Bone marrow (tissue), 2 donors: ENCODE measurements at places on chromosomes 7 and 10.

DNA sequence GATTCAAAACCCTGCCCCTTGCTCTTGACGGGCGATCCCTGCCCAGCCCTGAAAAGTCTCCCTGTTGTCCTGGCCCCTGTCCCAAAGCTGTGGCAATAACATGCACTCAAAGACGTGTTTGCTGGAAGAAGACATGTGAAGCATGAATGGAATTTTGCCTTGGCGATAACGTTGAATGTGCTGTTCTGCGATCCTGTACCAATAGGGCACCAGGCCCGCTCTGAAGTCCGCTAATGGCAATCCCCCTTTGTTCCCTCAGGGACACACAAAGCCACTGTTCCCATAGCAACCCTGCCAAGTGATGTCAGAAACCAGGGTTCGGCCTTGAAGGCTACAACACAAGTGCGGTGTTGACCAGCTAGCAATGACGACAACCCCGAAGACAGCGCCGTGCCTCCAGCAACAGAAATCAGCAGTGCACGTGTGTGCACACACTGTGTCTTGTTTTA is 284.6 kb downstream of the KLF6 start:
- no peak for DNase-seq

GRCh38 chr10:132457328-132458070 is 60.5 kb downstream of the PWWP2B start:
- no peak for DNase-seq

DNA sequence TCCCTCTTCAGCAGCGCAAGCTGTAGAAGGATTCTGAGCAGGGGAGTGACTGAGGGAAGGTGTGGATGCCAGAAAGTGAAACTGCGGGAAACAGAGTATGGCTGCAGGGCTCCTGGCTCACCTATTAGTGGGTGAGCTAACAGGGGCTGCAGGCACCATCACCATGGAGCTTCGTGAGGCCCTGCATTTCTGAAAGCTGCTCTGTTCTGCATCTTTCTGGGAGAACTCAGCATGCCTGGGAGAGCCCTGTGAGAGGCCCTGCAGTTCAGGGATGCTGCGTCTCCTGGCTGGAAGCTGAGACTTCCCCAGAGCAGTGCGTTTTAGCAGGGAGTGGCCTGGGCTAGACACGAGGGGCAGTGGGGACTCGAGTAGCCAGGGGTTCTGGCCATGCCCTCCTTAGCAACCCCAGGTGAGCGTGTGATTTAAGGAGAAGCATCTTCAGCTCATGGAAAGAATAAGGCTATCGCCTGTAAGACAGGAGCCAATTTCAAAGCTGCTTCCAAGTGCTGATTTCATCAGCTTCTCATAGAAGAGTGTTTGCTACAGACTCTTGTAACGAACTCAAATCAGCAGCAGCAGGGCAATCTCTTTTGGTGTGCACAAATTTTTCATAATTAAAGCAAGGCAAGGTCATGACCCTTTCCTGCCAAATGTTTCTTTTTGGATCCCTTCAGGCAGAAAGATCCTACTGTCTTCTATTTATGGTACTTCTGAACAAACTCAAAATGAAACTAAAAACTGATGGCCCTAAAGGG is 293.6 kb upstream of the ZNF32 start:
- no peak for DNase-seq

DNA sequence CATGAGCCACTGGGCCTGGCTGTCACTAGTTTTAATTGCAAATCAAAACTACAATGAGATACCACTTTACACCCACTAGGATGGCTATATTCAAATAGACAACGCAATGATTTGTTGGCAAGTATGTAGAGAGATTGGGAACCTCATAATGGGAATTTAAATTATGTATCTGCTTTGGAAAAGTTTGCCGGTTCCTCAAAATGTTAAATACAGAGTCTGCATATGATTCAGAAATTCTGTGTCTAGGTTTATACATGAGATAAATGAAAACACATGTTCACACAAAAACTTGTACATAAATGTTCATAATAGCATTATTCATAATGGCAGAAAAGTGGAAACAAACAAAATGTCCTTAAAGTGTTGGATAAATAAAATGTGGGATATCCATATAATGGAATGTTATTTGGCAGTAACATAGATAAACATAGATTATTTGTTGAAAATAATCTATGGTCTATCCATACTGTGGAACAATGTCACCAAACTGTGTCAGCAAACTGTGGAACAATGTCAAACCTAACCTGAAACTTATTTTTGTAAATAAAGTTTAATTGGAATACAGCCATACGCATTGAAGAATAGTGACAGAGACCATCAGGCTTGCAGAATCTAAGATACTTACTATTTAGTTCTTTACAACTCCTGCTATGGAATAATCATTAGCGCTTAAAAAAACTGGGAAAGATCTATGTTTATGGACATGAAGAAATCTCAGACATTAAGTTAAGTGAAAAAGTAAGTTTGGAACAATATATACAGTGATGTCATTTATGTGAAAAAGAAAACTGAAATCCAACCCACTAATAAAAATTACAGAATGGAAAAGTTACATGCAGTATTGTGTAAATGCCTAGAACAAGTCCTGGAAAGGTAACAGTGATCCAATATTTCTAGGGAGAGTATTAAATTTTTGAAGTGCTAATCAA is 70.9 kb downstream of the CCDC7 start:
- no peak for DNase-seq

- DNase-seq: no peak
These were observed 16.3 kb downstream of the MACROH2A2 start for GRCh38 chr10:70068925-70069324.

DNA sequence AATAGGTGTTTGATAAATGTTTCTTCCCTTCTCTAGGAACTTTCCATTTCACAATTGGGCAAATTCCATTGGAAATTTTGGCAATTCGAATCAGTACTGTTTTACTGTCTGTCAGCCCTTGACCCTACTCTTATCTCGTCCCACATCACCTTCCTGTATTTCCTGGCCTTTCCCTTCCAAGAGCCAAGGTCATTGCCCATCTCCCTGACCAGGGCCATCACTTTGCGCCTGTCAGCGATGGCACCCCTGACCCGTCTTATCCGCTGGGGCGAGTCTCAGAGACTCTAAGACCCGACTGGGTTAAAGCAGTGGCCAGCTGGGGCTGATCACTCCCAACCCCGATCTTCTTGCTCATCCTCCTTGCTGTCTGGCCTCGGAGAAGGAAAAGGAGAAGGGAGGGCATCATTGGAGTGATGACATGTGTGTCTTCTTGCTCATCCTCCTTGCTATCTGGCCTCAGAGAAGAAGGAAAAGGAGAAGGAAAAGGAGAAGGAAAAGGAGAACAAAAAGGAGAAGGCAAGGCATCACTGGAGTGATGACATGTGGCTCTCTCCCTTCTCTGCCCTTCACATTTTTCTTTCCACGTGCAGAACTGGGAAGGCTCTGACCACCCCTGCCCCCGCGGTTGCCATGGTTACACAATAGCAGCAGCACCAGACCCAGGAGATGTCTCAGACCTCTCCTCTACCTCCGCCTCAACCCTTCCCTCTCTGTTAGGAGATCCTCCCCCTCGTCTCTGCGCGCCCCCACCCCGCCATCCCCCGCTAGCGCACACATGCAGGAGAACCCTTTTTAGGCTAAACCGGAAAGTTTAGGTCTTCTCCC is 2.0 kb downstream of the SEMA3D start:
- no peak for DNase-seq

DNA sequence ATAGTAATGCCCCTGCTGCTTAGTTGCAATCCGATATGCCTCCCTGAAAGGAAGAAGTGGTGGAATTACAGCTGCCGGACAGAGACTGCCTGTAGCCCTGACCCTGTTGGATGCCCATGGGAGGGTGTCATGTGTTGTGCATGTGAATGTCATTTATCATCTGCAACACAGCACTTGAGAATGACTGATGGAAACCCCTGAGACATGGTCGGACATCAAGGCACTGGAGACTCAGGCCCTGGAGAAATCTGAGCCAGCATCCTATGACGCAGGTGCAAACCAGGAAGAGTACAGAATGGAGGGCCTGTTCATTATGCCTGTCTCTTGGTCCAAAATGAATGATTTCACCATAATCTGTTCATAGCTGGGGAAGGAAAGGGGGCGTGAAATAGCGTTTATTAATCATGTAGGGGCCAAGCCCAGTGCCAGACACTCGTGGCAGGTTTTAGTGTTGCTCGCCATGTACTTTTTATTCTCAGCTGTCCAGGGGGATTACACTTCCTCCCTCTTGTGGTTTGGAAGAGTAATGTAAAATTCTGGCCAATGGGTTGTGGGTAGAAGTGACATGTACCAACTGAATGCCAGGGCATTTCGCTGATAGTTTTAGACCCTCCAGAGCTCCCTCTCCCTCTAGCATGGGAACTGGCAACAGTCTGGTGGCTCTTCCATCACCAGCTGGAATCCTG is 23.0 kb upstream of the LEP start:
- DNase-seq: no peak

DNA sequence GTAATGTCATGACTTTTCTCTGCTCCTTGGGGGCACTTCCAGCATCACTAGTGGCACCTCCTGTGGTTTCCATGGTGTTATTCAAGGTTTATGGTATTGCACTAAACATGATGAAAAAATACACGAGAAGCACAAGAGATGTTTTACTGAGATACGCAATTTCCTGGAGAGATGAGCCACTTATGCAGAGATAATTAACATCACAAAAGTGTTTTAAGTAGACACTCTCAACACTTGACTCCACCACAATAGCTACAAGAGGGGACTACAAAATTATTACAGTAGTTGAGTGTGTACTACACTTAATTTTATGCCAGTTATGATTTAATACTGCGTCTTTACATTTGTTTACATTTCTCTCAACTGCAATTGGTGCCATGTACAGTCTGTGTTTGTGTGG is 906.7 kb downstream of the DNAJB9 start:
- DNase-seq: no peak

DNA sequence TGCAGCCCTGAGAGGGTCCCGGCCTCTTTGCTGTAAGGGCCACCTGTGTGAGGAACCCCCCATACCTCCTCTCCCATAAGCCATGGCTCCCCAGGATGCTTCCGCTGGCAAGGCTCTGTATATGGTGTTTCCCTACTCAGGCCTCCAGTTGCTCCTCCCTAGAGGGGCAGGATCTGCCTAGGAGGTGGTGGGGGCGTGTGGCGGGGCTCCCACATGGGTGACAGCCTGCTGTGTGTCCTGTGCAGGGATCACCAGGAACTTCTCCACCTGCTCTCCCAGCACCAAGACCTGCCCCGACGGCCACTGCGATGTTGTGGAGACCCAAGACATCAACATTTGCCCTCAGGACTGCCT is 25.7 kb upstream of the CSGALNACT2 start:
- DNase-seq: no peak

DNA sequence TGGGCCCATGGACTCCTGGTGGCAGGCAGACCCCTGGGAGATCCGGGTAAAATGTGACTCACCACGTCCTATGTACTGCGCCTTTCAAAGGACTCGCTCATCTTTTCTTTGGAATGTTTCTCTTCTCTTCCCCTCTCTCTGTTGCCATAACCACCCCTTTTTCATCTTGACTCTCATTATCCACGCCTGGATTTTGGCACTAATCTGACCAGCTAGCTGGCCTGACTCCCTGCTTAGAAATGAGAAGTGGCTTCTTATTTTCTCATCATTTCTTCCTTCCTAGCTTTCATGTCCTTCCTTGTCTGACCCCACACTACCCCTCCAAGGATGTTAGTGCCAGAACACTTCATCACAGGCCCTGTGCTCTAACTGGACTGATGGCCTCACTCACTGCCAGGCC is 98.0 kb upstream of the FAM171A1 start:
- no peak for DNase-seq
